ENCODE measurements at places on chromosomes 3 and 15. TPM values are rescaled to one million over a fixed set of nuclear protein-coding genes. Genes with fewer than 3 reads are reported as not detected.
A peak's percentile ranks its signal among the peaks of the same experiment; 100 is the strongest.

GRCh38 chr3:192207239-192207638, 520.1 kb downstream of the FGF12 start:
- no peak for DNase-seq

DNA sequence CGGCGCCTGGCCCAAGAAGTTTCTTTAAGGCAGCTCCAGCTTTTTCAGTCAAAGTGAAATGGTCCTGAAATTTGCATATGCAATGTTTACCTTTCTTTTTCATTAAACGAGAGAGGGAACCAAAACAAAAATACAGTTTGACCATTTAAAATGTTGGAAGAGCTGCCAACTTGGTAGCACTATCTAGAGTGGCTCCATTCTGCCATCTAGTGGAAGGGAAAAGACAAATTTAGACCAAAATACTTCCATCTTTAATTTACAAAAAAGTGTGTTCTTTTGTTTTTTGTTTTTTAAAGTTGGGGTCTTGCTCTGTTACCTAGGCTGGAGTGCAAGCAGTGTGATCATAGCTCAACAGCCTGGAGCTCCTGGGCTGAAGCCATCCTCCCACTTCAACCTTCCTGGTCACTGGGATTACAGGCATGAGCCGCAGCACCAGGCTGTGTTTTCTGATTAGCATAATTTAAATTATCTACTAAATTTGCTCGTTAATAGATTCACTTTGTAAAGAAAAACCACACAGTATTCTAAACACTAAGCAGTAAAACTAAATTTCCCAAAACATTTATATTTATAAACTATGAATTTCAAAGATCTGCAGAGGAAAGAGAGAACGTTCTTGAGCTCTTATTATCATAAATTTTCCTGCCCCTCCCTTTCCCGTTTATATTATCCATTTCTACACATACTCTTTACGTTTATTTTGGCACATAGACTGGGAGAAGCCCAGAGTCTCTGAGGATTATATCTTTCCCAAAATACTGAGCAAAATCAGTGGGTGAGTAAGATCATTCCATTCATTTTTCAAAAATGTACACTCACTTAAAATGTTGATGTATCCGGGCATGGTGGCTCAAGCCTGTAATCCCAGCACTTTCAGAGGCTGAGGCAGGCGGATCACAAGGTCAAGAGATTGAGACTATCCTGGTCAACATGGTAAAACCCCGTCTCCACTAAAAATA, 15.4 kb upstream of the RFC4 start:
- DNase-seq: peak; percentile 40

- DNase-seq: no peak
Measured at GRCh38 chr15:60228101-60228500, 169.7 kb downstream of the ANXA2 start.

GRCh38 chr3:105853801-105854432, 14.9 kb downstream of the CBLB start:
- DNase-seq: peak; percentile 73

- DNase-seq: no peak
Measured at GRCh38 chr3:15071699-15072098, 6.6 kb upstream of the MRPS25 start.

- no peak for DNase-seq
Measured at GRCh38 chr3:140370686-140371085, 307.2 kb upstream of the TRIM42 start.

DNA sequence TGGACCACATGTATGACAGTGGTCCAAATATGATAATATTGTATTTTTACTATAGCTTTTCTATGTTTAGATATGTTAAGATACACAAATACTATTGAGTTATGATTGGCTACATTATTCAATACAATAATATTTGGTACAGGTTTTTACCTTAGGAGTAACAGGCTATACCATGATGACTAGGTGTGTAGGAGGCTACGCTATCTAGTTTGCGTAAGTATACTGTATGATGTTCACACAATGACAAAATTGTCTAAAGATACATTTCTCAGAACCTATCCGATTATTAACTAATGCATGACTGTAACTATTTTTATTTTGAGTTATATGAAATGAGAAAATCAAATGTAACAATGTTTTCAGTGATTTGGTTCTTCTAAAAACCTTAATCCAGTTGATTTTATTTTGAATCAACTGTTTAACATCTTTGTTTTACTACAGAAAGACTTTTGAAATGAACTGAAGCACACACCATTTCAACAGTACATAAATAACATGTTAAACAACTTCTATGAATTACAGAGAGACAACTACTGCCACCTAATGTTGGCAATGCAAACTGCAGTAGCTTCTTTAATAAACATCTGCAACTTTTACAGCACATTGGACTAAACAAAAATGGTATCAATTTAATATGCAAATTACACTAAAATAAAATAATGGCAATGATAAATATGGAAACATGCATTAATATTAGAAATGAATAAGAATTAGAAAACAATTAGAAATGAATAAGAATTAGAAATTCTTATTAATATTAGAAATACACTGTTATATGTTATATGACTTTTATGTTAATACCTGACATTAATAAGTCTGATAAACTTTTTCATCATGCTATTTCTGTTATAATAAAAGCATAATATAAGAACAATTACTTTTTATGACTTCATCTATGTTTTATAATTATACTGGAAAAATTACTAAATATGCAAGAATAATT, 255.7 kb downstream of the MBNL1 start:
- peak; percentile 53 for DNase-seq

DNA sequence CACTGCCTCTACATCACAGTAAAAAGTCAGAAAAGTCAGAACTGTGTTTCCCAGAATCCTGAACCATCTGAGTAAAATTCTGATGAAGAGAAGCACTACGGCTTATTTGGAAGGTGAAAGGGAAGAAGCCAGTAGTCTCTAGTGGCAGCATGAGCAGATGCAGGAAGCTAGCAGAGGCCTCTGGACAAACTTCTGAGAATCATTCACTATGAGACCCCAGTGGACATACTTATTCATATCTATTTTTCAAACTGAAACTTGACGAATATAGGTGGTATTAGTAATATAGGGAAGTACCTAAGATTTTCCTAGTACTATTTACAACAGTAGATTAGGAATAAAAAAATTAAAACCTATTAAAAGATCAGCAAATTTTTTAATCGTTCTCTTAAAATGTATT, 272.8 kb upstream of the TTC14 start:
- no peak for DNase-seq

- no peak for DNase-seq
Measured at GRCh38 chr3:134840459-134840858, 45.4 kb downstream of the EPHB1 start.

DNA sequence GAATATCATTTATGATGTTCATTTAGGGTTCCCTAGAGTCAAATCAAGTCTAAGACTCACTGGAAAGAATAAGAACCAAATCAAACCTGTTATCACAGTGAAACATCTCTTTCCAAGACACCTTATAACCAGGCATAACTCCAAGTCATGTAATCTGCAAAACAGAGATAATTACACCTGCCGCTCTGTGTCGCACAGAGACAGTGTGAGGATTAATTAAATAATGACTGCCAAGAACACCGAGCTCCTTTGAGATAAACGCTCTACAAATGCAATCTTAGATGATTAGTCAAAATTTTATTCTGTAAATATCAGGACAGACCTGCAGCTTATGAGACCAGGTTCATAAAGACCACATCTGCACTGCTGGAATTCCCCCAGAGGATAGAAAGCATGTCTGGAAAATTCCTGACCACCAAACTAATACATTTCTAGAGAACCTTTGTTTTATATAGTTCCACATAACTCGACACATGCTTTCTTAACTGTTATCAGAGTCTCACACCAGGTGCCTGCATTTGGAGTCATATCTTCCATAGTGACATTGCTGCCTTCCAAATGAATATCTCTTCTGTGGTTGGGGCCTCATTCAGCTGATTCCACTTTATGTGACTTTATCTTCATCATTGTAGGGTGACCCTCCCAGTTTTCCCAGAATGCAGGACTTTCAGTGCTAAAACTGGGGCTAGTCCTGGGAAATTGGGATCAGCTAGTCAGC, 252.8 kb downstream of the CD47 start:
- DNase-seq: no peak

DNA sequence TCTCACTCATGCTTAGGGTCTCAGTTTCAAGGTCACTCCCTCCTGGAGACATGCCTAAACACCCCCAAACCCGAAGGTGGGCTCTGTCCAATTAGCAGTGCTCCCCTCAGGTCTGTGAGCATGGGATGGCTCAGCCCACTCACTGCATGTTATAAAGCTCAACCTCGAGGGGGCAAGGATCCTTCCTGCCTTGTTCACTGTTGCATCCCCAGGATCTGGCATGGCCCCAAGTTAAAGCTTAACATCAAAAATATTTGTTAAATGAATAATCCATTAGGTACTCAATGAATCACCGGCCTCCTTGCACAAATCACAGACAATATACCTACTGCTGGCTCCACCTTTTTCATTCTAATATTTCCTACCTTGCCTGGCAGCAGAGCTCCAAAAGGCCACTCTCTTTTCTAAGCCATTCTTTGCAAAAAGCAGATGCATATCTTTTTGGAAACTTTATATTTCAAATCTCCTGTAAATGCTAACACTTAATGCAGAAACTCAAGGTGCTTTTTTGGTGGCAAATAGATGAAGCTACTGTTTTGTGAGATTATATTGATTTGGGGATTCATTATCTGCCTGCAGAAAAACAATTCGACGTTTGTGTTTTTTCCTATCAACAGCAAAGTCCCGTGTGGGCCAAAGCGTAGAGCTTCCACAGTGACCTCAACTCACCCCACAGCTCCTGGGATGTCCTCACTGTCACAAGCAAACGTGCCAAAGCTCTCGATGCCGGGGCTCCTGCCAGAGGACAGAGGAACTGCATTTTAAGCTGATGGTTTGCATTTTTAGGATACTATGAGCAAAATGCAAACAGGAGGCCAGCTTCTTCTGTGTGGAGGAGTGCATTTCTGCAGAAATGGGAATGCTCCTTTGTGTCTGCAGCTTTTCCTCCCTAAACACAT, 35.4 kb downstream of the PCOLCE2 start:
- no peak for DNase-seq

- peak; percentile 50 for DNase-seq
Measured at GRCh38 chr3:150345021-150345538, 63.0 kb upstream of the TSC22D2 start.

DNA sequence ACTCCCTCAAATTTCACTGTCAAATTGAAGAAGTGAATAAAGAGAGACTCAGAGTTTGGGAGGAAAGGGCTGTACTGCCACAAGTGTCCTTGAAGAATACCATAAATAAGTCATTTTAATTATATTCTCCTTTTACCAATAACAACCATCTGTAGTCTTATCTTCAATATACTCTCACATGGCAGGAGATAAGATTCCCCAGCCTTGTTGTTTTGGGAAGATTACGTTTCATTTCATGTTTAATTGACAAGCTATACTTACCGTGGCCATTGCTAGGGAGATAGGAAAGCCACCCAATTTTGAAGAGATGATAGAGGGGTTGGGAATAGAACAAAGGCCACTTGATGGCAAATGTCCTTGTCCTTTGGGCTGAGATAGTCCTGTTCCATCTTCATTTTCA, 2.3 kb downstream of the MINDY4B start:
- DNase-seq: no peak

- DNase-seq: no peak
Measured at GRCh38 chr3:106542101-106542769, 673.4 kb upstream of the CBLB start.

- DNase-seq: no peak
Measured at GRCh38 chr3:38107911-38108648, 28.8 kb downstream of the ACAA1 start.

DNA sequence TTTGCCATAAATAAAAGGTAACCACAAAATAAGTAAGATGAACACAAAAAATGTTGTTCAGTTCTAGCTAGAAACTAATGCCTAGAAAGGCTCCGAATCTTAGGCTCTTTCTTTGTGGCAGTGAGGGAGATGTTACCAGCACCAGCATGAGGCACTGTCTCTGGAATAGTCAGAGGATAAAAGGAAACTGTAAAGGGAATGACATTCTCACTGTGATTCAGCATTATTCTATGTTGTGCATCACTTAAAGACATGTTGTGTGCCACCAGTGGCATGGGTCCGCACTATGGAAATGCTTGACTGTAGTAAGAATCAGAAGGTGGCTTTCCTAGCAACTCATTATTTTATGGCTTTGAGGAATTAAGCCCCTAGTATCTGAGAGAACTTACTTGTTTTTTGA, 70.8 kb downstream of the SEC22A start:
- DNase-seq: no peak

- no peak for DNase-seq
Measured at GRCh38 chr3:153163756-153164550, 1.9 kb downstream of the RAP2B start.

GRCh38 chr3:116971531-116971930, 262.0 kb downstream of the TUSC7 start:
- no peak for DNase-seq

DNA sequence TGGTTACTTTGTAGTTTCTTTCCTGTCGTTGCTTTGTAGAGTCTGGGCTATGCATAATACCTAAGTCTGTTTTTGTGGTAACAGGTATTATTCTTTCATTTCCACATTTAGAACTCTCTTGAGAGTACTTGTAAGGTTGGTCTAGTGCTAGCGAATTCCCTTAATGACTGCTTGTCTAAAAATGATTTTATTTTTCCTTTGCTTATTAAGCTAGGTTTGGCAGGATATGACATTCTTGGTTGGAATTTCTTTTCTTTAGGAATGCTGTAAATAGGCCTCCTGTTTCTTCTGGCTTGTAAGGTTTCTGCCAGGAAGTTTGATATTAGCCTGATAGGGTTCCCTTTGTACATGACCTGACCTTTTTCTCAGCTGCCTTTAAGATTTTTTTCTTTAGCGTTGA, 70.1 kb upstream of the SGO1 start:
- no peak for DNase-seq

- DNase-seq: no peak
Measured at GRCh38 chr3:107133891-107134290, 243.3 kb upstream of the CCDC54 start.

GRCh38 chr3:120416868-120417267, 33.9 kb downstream of the FSTL1 start:
- DNase-seq: no peak

DNA sequence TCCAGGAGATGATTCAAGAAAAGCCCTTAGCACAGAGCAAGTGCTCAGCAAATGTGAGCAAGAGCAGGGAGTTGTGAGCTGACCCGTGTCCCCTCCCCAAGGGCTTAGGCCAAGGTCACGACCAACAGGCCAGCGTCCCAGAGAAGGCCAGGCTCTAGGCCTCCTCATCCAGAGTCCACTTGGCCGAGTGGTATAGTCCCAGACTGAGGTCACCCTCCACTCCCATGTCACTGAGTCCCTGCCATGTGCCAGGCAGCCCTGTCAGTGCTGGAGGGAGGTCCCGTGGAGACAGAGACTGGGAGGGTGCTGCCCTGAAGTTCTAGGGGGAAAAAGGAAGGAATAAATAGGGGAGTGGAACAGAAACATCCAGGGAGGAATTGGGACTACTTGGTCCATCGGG, 44.0 kb downstream of the TPRA1 start:
- no peak for DNase-seq

- DNase-seq: no peak
Measured at GRCh38 chr3:111236836-111237713, 165.5 kb downstream of the NECTIN3 start.

GRCh38 chr3:185655426-185656320, 69.6 kb downstream of the SENP2 start:
- DNase-seq: no peak

- DNase-seq: no peak
Measured at GRCh38 chr15:95577927-95578326, 752.6 kb upstream of the NR2F2 start.

Gene ZNF501
- total RNA-seq: 9.9 TPM

Gene ATP13A4
- not detected for total RNA-seq

Gene HOMER2
- total RNA-seq: 2.2 TPM

Gene TLNRD1
- total RNA-seq: 20.0 TPM

Gene TRPC1
- total RNA-seq: 12.4 TPM

Gene FSD2
- not detected for total RNA-seq

Gene CLSTN2
- total RNA-seq: 5.0 TPM

Gene CCDC54
- total RNA-seq: not detected

Measured in Peyer's patch (tissue), 4 donors.